ENCODE measurements at places on chromosomes 4 and X.

- DNase-seq = no peak
Measured at GRCh38 chr4:38181286-38181685, 221.1 kb downstream of the PTTG2 start.

DNA sequence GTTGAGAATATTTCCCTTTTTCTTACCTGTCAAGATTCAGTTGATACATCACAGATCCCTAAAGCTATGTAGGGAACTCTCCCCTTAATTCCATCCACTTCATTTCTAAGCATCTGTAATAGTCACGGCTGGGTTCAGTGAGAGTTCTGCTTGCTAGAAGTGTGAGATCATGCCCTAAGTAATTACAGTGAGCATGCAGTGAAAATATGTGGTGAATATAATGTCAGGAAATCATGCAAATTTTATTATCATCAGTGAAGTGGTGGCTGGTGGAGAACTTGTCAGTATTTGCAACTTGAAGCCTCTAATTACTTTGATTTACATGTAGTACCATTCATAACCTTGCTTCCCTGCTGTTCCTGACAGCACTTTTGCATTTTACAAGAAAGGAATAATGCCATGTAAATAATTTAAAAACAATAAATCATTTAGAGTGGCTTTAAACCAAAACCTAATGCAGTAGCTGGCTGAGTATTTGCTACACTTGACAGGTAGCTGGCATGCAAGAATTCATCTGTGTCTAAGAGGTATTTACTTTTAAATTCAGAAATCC is 28.3 kb upstream of the CFAP299 start:
- no peak for DNase-seq

- no peak for DNase-seq
Measured at GRCh38 chr4:155085843-155086530, 122.4 kb upstream of the NPY2R start.

GRCh38 chr4:77072195-77072753 is 3.5 kb downstream of the CCNI start:
- DNase-seq = no peak

GRCh38 chr4:22522206-22522605 is 6.3 kb upstream of the ADGRA3 start:
- no peak for DNase-seq

GRCh38 chr4:39970671-39971640 is 6.8 kb downstream of the PDS5A start:
- DNase-seq = no peak

DNA sequence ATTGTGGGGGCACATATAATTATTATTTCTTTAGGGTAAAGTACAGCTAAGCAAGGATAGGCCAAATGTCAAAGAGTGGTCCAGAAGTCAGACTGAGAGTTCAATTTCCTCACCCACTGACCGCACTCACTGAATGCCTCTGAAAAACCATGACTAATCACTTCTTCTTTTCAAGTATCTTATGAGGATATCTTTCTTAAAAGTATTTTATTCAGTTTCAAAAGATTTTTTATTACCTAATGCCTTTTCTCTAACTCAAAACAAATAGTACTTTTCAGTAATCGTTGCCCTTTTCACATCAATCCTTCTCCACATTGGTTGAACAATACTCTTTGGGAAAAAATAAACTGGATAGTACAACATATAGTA is 61.7 kb upstream of the CAMK2D start:
- DNase-seq = peak; percentile 23

GRCh38 chrX:8433109-8434062 is 31.2 kb upstream of the VCX3B start:
- DNase-seq = no peak

Data from Ammon's horn (tissue), 1 donor.